Erythroblast (primary cell): ENCODE measurements at places on chromosomes 11 and 22.

DNA sequence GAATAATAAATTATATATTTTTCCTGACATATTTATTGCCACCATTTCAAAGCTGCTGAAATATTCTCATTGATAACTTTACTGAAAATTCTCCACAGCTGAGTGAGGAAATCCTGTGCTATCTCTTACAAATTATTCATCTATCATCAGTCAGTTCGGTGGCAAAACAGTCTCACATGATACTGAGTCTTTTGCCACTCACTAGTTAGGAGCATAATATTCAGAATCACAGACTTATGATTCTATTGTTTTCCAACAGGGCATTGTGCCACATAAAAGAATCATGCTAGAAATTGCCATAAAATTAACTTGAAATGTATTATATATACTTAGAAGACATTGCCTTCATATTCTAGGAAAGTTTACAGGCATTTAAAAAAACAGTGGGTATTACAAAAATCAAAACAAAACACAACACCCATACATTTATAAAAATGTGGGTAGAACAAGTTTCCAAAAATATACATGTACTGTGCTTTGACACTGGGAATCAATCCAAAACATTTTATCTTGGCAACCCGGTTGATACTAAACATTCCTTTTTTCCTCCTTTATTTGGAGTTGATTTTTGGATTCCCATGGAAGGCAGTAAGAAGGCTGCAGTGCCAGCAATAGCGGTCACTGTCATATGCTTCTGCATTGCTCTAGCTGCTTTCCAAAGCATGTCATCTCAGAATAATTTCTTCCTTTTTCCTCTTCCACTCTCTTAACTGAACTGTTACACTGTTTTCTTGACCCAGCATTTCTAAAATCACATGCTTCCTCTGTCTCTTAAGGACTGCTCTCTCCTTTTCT, 42.5 kb downstream of the ATG16L2 start:
- no peak for DNase-seq

GRCh38 chr22:50076646-50077535, 8.3 kb downstream of the MLC1 start:
- DNase-seq, result no peak

DNA sequence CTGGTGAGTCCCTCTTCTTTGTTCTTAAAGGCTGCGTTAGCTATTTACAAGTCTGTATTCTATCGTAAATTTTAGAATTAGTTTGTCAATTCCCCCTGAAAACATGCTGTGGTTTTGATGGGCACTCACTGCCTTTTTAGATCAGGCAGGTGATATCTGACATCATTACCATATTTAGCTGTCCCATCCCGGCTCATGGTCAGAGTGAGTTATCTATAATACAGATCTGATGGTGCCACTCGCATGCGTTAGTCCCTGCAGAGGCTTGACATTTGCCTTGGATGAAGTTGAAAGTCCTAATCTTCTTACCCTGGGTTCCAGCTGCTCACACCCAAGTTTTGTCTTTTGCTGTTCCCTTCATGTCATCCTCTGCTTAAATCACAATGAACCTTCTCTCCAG, 150.5 kb upstream of the NARS2 start:
- no peak for DNase-seq

GRCh38 chr11:5618807-5619206, 6.0 kb upstream of the TRIM34 start:
- DNase-seq, result no peak

- DNase-seq, result no peak
Measured at GRCh38 chr11:61151545-61152252, 9.5 kb downstream of the VPS37C start.

DNA sequence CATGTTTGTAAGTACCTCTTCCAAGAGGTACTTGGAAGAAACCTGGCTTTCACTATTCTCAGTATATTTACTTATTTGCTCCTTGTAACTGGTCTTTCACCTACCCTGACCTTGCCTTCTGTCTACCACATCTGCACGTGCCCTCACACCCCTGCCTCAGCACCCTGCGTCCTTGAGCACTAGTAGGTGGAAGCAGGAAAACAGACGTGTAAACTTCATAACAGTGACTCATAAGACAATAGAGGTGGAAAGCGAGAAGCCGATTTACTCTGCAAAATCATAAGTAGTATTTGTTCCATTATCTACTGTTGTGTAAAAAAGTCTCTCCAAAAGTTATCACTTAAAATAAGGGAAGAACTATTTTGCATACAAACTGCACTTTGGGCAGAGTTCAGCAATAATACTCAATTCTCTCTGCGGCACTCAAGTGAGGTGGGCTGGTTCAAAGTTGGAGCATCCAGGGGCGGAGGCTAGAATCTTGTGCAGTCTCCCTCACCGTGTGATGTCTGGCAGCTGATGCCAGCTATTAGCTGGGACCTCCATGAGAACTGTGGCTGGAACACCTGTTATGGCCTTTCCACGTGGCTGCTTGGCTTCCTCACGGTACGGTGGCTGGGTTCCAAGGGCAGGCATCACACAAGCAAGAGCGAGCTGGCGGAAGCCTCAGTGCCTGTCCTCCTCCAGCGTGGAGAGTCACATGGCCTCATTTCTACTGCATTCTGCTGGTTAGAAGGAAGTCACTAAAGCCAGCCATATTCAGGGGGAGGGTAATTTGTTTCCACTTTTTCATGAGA, 30.4 kb downstream of the PACS1 start:
- DNase-seq, result no peak

GRCh38 chr22:23526596-23527316, 53.3 kb downstream of the IGLL1 start:
- no peak for DNase-seq

DNA sequence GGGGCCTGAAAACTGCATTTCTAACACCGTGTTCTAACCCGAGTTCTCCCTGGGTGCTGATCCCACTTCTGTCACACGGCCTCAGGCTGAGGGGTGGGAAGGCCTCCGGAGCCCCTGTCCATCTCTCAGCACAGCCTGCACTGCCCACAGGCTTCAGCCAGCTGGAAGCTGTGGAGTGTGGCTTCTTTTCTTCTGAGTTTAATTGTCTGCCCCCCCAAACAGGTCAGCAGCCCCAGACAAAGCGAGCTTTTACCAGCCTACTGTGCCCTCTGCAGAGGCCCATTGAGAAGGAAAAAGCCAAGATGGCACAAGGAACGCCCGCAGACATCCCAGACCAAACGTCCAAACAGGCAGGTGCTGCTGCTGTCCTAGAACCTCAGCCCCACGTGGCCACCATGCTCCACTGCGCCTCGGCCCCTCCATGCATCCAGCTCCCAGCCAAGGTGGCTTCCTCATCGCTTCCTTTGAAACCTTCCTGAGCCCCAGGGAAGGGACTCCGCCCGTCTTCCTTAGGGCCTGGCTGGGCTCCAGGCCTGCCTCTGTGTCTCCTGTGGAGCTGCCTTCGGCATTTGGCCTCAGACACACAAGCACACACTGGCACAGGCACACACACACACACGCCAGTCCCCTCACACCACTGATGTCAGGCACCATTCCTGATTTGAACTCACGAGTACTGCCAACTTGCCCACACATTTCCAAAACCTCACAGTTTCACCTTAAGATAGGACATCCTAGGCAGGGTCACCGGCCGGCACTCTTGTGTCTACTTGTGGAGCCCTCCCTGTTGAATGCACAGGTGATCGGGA, 1.7 kb downstream of the MOB2 start:
- no peak for DNase-seq

- no peak for DNase-seq
Measured at GRCh38 chr11:2004466-2004865, 6.8 kb upstream of the H19 start.

DNA sequence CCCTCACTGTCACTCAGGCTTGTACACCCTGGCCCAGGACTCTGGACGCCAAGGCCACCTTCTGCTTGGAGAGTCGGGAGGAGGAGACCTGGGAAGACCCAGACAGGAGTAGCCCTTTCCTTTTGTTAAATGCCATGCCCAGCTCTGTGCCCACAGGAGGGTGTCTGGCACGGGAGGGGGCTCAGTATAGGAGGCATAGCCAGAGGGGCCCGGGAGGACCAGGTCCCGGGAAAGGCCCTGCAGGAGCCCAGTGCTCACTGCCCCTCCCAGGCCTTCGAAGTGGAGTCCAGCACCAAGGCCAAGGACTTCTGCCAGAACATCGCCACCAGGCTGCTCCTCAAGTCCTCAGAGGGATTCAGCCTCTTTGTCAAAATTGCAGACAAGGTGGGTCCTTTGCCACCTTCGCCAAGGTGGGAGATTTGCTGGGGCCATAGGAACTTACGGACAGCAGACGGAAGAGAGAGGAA, 79.0 kb downstream of the MYO7A start:
- DNase-seq, result no peak

DNA sequence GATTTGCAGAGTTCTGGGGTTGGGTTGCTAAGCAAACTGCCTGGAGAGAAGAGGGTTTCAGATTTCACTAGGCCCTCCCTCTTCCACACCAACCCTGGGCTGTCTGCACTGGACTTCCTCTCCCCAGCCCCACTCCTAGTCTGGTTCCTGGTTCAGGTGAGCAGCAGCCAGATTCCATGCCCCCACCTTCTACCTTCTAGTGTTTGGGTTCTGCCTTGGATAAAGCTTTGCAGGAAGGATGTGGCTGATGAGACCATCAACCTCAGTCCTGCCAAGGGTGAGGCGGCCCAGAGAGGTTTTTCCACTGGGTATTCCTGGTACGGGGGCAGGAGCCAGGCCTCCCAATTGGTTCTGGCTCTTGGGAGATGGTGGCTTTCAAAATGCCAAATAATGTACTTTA, 68.3 kb downstream of the BCR start:
- no peak for DNase-seq

DNA sequence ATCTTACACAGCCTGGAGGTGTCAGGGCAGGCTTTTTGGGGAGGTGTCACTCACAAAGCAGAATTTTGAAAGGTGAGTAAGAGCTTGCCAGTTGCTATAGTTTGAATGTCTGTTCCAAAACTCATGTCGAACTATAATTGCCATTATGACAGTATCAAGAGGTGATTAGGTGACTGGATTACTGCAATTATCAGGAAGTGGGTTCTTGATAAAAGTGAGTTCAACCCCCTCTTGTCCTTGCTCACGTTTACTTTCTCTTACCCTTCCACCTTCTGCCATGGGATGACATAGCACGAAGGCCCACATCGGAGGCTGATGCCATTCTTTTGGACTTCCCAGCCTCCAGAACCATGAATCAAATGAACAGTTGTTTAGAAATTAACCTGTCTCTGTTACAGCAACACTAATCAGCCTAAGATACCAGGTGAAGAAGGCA, 4.7 kb upstream of the C11orf86 start:
- DNase-seq, result no peak

DNA sequence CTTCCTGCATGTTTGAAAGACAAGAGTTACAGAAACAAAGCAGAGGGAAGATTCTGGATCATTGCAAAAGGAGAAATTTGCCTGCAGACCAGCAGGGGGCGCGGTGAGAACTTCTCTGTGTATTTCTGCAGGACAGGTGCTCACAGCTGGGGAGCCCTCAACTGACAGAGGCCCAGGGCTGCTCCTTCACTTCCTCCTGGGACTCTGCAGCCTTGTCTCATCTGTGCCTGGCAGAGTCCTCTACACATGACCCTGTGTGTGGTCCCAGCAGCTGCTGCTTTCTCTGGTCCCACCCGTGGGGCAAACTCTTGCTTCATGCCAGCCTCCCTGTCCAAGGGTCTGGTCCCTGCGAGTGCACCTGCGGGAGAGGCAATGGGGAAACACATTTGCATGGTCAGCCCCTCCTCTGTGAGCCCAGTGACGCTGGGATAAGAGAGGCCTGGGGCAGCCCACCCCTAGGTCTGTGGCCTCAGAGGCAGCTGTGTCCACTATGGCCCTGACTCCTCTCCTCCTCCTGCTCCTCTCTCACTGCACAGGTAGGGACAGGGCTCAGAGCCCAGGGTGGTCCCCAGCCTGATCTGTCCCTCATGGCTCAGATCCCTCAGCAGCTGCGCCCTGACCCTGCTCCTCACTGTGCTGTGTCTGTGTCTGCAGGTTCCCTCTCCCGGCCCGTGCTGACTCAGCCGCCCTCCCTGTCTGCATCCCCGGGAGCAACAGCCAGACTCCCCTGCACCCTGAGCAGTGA, 43.2 kb upstream of the VPREB1 start:
- DNase-seq, result peak; percentile 49

DNA sequence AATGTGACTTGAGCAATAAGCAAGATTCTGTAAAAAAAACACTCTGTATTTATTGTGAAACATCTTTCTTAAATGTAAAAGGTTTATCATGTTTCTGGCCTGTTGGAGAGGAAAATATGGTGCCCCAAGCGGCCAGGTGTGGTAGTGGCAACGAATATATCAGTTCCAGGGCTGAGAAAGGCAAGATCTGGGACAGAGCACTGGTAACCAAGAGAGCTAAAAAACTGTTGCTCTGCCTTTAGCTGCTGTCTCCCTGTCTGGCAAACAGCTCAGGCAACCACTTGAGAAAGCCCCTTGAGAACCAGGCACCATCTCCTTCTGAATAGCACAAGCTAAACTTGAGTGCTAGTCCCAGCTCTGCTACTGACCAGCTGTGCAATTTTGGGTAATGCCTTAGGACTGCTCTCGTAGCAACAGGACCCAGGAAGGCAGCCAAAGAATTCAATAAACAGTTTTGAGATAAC, 129.9 kb downstream of the KCNC1 start:
- DNase-seq, result peak; percentile 14

DNA sequence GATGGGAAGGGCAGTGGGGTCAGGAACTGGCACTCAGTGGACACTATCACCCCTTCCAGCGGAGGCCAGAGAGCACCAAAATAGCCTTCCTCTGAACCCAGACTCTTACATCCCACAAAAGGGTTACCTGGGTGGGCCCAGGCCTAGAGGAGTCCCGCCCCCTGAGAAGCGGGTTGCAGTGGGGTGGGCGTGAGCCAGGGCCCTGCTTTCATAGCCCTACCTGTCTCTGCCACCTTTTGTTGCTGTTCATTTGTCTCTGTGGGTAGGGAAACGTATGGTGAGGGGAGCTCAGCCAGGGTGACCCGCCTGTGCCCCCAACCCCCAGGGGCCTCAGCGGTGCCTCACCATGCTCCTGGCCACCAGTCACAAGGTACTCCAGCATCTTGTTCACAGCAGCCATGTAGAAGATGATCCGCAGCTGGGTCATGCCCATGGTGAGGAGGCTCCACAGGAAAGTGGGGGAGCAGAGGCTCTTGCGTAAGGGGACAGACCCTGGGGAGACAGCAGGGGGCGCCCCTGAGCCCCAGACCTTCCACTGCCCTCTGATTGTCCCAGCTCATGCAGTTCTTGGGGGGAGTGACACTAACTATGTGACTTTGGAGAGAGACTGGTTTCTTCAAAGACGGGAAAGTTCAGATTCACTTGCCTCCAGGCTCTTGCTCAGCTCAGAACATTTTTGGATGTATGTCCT, 24.0 kb downstream of the SLC43A1 start:
- DNase-seq, result peak; percentile 86

DNA sequence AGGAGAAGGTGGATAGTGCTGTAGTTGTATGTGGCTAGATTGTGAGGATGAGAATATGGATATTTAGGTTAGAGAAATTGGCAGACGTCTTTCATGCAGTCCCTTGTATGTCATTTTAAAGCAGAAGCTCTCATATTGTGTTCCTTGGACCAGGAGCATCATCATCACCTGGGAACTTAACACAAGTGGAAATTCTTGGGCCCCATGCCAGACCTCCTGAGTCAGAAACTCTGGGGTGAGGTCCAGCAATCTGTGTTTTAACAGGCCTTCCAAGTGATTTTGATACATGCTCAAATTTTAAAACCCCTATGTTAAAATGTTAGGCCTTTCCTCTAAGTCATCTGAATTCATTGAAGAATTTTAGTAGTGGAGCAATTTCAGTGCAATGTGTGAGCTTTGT, 34.8 kb downstream of the JHY start:
- DNase-seq, result no peak
